ENCODE measurements at places on chromosomes 5 and 9.

DNA sequence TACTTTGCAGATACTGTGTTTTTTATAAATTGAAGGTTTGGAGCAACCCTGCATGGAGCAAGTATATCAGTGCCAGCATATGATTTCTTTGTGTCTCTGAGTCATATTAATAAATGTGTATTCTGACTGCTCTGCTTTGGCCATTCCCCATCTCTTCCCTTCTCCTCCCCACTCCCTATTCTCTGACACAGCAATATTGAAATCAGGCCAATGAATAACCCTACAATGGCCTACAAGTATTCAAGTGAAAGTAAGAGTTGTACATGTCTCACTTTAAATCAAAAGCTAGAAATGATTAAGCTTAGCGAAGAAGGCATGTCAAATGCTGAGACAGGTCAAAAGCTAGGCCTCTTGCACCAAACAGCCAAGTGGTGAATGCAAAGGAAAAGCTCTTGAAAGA lies 82.2 kb upstream of the TLX3 start:
- DNase-seq, result no peak

DNA sequence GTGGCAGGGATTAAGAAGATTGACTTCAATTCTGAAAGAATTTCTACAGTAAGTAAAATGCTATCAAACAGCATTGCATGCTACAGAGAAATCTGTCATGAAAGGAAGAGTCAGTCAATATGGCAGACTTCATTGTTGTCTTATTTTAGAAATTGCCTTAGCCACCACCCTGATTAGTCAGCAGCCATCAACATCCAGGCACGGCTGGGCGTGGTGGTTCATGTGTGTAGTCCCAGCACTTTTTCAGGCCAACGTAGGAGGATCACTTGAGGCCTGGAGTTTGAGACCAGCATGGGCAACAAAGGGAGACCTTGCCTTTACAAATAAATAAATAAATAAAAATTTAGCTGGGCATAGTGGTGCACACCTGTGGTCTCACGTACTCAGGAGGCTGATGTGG lies 46.6 kb downstream of the RMI1 start:
- no peak for DNase-seq

DNA sequence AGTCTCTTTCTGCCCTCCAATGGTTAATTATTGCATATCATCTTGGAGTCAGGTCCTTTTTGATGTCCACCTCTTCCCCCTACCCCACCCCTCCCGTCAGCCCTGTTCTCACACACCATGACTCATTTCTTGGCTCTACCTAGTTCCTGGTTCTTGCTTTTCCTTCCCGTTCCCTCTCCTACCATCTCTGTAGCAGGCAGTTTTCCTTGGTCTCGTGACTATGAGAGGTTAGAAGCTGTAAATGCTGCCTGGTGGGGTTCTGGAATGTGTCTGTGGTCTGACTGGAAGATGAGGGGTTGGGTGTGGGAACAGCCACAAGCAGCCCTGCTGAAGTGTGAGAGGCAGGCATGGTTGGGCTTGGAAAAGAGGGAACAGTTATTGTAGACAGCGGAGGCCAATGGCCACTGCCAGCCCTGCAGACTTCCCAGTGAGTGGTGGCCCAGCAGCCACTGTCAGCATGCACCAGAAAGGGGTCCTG lies 18.2 kb downstream of the SLC22A5 start:
- no peak for DNase-seq

GRCh38 chr5:37836592-37837413 lies 3.0 kb downstream of the GDNF start:
- DNase-seq, result no peak

DNA sequence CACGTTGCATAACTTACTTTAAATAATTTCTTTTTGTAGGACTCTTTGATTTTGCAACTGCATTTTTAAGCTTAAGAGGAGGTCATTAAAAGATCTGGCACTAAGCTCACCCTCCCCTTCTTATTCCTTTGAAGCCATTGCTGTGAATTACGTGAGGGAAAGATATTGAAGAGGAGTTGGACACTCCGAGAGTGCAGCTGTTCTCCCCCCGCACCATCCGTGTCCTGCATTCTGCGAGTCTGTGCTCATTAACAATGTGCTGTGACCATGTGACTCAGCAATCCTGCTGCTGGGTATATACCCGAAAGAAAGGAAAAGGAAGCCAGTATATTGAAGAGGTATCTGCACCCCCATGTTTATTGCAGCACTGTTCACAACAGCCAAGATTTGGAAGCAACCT lies 40.0 kb downstream of the NXNL2 start:
- no peak for DNase-seq

DNA sequence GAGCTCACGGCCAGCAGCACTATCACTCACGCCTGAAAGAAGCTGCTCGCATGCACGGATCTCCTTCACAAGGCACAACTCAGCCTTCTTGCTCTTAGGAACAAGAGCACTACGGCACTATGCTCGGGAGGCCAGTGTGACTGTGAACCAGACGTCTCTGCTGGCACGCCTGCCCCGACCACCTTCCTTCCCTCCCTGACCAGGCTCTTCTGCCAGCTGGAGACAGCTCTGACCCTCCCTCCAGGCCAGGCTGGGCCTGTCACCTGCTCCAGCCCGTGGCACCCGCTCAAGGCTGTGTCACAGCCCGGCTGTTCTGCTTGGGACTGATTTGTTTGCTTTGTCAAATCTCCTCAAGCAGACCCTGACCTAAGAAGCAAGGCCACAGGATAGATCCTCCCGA lies 7.0 kb downstream of the TBC1D9B start:
- no peak for DNase-seq

DNA sequence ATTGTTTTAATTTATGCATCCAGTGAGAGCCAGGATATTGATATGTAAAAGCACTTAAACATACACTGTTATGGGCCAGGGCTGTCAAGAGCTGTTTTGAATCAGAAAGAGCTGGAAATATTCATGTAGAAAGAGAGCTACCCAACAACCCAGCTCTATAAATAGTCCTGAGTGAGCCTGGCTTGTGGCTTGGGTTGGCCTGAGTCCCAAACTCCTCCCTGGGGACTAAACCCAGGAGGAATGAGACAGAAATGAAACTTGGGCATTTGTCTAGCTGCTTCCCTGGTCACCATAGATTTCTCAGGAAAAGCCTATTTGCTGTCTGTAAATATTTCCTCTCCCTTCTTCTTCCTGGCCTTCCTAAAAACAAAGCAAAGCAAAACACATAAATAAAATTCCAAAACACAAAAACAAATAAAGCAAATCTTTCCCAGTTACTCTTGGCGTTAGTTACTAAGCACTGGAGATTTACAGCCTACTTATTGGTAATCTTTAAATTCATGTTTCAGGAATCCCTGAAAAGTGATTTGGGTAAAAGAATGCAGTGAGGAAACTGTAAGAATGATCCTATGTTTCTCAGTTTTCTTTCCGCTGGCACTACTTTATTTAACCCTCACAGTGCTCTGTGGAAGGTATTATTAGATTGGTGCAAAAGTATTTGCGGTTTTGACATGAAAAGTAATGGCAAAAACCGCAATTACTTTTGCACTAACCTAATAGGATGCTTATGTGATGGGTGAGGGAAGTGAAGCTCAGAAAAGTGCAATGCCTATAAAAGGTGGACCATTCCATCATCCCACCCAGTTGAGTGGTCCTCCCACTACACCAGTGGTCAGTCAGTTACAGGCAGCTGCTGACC lies 111.8 kb downstream of the CARTPT start:
- DNase-seq, result no peak

GRCh38 chr9:109295221-109296130 lies 25.4 kb downstream of the EPB41L4B start:
- no peak for DNase-seq

DNA sequence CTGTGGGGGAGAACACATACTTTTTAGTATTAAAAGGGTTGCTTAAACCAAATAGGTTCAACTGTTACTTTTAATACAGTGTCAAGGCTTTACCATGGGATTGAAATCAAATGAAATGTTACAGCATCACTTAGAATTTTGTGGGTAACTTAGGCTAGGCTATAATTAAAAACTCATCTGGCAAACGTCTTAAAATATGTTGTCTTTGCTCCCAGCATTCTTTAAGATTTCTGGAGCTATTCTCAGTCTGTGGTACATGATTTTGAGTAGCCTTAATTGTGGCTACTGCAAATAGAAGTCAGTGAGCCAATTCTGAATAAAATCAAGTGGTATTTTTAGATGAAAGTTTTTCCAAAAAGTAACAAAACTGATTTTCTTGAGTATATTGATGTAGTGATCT lies 30.7 kb downstream of the UHRF2 start:
- no peak for DNase-seq

- no peak for DNase-seq
These were observed 91.9 kb downstream of the EHMT1 start for GRCh38 chr9:137710704-137711103.

DNA sequence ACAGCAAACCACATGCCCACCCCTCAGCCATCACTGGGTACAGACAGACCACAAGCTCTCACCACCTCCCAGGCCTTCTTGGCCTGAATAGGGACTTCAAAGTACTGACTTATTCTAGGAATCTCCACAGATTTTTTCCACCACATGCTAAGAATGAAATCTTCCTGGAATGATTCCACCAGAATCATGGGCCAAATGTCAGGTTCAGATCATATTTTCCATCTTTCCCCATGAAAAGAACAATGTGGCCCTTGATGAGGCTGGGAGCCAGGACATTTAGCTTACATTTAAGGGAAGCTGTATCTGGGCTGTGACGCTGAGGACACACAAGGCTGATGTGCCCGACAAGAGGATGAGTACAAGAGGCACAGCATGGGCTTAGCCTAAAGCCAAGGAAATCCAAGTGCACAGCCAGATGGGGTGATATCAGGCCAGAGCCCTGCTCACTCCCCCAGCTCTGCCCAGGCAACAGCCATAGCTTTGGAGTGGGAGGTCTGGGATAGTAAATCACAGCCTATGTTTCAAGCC lies 28.1 kb downstream of the ACSL6 start:
- DNase-seq, result no peak

GRCh38 chr5:113212244-113212920 lies 222.4 kb downstream of the TSSK1B start:
- no peak for DNase-seq

Measured in activated CD8-positive, alpha-beta memory T cell treated with anti-CD3 and anti-CD28 coated beads for 1 hour (primary cell).